Activated T-helper 9 cell treated with anti-CD3 and anti-CD28 coated beads, Interleukin-2, amount 50 U/mL, for 16 hours (primary cell): ENCODE measurements at places on chromosomes 3 and 15.

GRCh38 chr3:146559388-146559787 lies 15.0 kb upstream of the PLSCR1 start:
- no peak for DNase-seq

DNA sequence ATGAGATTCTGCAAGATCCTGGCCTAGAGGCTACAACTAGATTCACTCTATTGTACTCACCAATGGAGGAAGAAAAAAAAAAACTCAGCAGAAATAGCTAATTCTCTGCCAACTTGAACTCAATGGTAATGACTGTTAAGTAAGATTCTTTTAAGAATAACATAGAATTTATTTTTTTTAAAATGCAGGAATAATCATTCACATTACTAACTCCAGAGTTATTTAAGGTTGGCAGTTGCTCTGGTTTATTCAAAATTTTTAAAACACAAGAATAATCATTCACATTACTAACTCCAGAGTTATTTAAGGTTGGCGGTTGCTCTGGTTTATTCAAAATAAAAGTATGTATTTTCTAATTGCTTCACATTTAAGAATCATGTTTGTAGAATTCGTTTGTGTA lies 1071.9 kb downstream of the IGSF11 start:
- no peak for DNase-seq

- no peak for DNase-seq
Observed at GRCh38 chr3:149003653-149004305, 12.4 kb downstream of the GYG1 start.

- DNase-seq, result no peak
Observed at GRCh38 chr15:70792171-70792573, 28.8 kb upstream of the UACA start.

DNA sequence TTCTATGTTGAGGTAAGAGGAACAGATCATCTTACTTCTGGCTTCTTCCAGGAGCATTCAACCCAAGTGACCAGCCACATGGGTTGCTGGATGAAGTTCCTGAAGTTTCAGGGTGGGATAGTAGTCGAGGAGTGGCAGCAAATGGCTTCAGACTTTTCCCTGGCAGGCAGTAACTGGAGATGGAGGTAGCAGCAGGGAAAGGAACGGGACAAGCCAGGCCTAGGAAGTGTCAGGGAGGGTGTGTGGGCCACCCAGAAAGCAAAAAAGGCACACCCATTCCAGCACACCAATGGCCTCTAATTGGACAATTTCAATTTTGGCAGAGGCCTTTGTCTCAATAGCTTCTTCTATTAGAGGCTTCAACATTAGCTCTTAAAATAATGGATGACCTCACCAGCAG lies 498.6 kb upstream of the ATP11B start:
- DNase-seq, result no peak

GRCh38 chr3:137763594-137763938 lies 549 bp upstream of the SOX14 start:
- DNase-seq, result no peak

GRCh38 chr3:54712539-54712938 lies 215.3 kb downstream of the LRTM1 start:
- no peak for DNase-seq

- no peak for DNase-seq
Observed at GRCh38 chr15:36428102-36428845, 151.2 kb upstream of the CDIN1 start.

DNA sequence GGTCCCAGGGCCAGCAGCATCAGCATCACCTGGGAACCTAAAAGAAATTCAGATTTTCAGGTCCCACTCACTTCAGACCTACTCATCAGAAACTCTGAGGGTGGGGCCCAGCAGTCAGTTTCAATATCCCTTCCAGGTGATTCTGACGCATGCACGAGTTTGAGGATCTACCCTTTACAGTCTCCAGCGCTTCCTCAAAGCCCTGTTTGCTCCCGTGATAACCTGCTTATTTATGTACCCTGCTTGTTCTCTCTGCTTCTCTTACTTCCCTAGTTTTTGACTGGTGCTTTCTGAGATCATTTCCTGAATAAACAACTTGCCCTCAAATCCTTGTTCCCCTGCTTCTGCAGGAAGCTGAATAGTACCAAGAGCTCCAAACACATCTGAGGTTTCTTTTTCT lies 245.3 kb downstream of the ZNF621 start:
- no peak for DNase-seq

- DNase-seq, result no peak
Observed at GRCh38 chr3:37833302-37834186, 28.1 kb upstream of the CTDSPL start.

GRCh38 chr3:193780810-193781478 lies 187.9 kb downstream of the OPA1 start:
- no peak for DNase-seq

GRCh38 chr3:16307832-16308531 lies 43.0 kb downstream of the OXNAD1 start:
- no peak for DNase-seq

GRCh38 chr15:75051191-75051608 lies 27.8 kb downstream of the PPCDC start:
- DNase-seq, result no peak

DNA sequence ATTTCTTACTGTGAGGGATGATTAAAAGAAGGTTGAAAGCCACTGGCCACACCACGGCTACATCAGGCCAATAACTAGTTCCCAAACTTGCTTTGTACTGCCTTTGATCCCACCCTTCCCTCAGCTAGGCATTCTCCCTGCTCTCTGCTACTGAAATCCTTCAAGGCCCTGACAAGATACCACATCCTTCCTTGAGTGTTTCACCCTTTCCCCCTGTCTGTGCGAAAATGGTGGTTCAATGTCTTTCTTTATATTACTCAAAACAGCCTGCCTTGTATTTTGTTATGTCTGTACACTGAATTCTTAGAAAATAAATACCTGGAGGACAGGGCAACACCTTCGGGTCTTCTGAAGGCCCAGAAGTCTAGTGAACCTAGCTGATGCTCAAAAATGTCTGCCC lies 932 bp upstream of the VPS8 start:
- no peak for DNase-seq

DNA sequence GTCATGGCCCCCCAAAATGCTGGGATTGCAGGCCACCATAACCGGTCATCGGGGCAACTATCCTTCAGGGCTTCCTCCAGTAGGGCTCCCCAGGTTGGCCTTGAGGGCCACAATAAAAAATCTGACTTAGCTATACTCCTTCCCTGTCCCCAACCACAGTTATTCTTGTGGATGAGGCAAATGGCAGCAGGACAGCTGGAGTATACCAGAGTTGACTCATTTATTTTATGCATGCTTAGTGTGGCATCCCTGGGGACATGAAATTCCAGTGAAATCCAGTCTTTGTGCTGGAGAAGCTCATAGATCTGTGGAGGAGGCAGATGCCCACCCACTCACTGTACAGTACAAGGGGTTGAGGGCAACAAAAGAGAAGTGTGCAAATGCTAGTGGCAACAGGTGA lies 109.5 kb downstream of the RORA start:
- DNase-seq, result no peak

DNA sequence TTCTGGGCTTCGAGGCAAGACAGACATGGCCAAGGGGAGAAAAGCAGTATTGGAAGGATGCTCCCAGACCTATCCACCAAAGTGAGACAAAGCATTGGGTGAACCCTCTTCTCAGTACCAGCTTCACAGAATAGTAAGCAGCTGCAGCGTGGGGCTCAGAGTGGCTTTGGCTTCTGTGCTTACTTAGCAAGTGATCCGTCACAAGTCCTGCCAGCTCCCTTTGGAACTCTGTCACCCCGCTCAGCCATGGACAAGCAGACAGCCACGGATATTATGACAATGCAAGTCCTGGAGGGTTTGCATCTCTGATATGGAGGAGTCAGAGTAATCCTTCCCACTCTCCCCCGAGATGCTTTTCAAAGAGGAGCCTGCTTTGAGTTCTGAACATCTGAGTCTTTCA lies 90.8 kb downstream of the SLCO3A1 start:
- DNase-seq, result no peak

- DNase-seq, result no peak
Observed at GRCh38 chr3:23052620-23053019, 150.5 kb upstream of the UBE2E2 start.

GRCh38 chr3:181704421-181705085 lies 7.2 kb upstream of the SOX2 start:
- no peak for DNase-seq

GRCh38 chr15:76380249-76380648 lies 43.7 kb downstream of the ISL2 start:
- DNase-seq, result no peak

DNA sequence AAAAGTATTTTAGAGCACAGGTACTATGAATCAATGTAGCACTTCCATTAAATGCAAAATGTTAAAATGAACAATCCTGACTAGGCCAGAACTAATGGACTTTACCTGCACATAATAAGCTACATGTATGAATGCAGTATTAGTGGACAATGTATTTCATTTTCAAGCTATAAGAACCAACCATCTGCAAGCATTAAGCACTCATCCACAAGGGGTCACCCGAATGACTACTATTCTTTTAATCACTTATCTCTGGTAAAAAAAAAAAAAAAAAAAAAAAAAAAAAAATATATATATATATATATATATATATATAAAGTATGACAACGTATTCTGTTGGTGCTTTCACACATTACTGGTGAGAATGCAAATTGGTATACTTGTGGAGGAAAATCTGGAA lies 7.2 kb downstream of the HERC1 start:
- no peak for DNase-seq

DNA sequence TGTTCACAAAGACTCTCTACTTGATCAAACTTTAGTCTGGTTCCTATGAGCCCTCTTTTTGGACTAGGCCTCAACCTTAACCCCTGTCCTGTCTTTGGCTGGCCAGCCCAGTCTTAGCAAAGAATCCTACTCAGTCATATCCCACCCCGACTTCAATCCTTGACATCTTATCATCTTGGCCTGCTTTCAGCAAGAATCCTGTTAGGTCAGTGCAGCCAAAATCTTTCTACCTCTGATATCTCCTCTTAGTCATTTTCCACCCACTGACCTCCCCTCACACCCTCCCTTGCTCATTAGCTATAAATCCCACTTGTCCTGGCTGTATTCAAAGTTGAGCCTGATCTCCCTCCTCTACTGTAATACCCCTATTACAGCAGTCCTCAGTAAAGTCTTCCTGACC lies 286.1 kb downstream of the MAGI1 start:
- DNase-seq, result no peak

DNA sequence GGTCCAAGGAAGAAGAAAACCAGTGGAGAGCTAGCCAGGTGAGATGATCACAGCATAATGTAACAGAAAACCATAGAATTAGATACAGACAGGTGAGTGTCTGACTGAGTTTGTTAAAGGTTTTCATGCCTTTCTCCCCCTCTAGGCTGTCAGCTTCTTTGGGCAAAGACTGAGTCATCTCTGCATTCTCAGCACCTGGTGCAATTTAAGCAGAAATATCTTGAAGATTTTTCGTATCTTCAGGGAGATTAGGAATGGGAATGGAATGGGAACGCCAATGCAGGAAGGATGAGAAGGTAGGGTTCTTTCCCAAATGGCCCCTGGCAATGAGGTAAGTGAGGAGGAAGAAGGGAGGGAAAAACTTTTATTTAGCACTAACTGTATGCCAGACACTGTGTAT lies 122.0 kb upstream of the SLC7A14 start:
- DNase-seq, result no peak

DNA sequence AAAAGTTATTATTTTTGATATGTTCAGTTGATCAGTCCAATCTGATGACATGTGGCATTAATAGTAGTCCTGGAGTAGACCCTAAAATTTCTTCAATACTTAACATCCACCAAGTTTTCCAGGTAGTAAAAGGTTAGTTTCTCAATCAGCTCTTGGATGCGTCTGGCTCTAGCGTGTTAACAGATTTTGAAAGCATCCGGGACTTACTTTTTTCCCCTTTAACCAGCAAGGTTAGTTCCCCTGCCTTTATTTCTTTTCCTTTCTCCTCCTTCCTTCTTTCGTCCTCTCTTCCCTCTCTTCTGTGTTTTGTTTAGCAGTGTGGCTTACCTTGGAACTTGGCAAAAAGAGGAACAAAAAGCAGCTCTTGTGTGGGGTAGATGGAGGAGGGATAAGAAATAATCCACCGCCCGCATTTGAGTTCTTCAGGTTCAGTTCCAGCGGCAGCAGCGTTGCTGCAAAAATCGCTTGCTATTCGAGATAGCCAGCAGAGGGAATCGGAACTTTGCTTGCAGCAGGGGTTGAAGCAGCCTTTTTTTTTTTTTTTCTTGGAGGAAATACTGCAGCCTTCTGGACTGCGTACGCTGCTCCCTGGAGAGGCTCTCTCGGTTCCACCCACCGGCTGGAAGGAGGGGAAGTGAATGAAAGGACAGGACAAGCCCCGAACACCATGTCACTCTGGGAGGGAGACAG lies at the start of gene RBMS3:
Gene RBMS3 (plus strand): TSS at position 668 of the 690 bp plus-strand sequence.
- no peak for DNase-seq

DNA sequence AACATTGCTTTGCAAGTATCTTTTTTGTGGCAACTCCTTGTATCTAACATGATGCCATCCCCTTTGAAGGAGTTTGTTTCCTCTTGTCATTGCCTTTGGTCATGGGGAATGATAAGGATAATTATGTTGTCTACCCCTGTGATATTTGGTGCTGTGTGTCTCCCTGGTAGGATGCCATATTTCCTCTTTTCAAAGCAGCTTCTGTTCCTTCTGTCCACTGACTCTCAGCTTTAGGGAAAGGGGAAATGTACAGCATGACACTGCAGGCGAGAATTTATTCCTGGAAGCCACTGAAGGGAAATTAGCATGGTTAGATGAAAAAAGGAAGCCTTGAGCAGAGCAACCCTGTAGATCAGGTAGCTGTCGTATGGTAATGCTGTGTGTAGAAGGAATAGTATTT lies 576.7 kb downstream of the CADM2 start:
- DNase-seq, result no peak

DNA sequence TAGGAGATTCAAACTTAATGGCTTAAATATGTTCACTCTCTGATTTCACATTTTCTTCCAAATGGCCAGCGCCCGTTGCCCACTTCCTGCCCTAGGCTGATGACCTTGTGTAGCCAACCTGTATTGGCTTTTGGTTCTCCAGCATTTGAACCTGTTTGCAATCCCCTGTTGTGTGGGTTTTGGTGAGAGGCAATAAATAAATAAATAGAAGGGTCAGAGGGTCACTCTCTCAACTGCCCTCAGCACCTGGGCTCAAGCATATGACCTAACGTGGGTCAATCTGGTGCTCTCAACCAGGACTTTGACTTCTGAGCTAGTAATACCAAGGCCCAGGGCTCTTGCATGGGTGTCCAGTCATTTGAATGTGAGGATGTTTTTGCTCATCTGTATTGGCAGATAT lies 1.8 kb upstream of the SRP14 start:
- DNase-seq, result no peak
